ENCODE measurements at places on chromosomes 5 and 9.

DNA sequence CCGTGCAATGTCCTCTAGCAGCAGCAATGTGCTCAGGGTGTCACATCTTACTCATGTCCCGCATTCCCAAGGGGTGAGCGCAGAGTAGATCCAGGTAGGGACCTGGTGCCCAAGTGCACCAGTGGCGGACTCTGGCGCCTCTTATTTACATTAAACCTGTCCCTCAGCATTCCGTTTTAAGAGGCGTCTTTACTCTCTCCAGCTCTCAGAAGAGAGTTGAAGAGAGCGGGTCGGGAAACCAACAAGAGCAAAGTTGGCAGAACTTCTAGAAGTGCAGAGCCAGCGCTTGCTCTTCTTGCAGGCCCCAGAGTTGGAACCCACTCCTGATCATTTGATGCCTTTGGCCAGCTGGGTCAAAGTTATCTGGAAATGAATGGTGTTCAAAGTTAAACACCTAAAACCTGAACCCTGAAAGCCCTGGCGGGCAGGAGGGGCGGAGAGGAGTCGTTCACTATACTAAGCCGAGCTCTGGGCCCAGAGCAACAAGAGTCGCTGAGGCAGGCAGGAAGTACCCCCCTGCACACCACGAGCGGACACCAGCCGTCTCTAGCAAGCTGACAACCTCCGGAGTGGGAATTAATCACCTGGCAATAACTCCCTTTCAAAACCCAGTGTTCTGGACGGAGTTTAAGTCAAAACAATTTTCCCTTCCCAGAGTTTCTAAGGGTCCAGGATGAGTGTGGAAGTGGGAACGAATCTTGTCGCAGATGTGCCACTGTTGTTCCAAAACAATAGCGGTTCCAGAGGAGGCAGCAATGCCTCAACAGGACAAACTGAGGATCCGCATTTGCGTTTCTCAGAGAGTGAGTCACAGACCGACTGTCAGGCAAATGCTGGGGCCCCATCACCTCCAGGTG lies 122.8 kb downstream of the TMEM161B start:
- no peak for DNase-seq

DNA sequence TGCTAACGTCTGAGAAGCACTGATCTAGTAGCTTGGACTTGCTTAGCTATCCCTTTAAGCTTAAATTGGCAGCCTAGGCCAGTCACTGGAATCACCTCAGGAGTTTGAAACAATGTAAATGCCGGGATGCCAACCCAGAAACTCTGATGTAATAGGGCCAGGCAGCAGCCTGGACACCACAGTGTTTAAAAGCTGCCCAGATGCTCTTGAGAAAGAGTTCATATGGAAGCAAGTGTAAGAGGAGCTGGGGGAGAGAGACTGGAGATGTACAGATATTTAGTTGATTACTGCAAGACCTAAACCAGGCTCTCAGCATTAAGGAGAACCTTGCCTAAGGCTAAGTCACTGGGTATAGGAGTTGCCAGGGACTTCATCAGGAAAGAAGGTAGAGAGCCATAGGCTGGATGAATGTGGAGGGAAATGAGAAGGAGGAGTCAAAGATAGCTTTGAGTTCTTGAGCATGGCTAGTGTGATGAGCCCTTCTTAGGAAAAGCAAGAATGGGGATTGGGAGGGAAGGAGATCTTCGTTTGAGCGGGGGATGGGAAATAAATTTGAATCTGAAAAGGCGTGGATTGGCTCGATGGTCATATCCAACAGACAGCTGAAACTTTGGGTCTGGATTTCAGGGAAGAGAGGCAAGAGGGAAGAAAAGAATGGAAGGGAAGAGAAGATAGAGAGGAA lies 392.9 kb upstream of the WWC1 start:
- no peak for DNase-seq

GRCh38 chr5:75668445-75668844 lies 48.8 kb downstream of the POC5 start:
- DNase-seq: no peak

GRCh38 chr5:175805256-175806011 lies 65.9 kb upstream of the CPLX2 start:
- no peak for DNase-seq

GRCh38 chr9:14240537-14240936 lies 73.4 kb downstream of the NFIB start:
- no peak for DNase-seq

- no peak for DNase-seq
Observed at GRCh38 chr5:59709846-59710245, 183.7 kb downstream of the PDE4D start.

DNA sequence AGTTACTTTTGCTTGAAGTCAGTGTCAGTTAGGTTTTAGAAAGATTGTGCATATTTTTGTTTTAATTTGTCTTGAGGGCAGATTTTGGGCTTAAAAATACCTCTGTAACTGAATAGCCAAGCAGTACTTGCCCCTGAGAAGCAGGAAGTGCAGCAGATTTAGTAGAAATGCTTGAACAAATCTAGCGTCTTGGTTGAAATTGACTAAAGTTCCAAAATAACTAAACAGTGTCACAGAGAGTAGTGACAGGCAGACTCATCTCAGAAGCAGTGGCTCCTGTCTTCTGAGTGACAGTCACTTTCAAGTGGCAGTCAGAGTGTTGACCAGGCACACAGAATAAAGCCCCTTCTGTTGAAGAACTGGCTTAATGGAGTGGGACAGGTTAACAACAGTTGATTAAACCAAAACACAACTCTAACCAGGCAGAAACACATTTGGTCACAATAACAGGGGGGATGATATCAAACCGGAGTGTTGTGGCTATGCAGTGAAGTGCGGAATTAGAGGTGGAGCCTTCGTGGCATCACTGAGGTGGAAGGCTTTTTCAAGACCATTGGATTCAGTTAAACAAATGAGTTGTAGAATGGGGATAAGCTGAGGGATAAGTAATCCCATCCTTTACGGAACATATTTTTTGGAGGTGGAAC lies 29.1 kb downstream of the TRIO start:
- no peak for DNase-seq

DNA sequence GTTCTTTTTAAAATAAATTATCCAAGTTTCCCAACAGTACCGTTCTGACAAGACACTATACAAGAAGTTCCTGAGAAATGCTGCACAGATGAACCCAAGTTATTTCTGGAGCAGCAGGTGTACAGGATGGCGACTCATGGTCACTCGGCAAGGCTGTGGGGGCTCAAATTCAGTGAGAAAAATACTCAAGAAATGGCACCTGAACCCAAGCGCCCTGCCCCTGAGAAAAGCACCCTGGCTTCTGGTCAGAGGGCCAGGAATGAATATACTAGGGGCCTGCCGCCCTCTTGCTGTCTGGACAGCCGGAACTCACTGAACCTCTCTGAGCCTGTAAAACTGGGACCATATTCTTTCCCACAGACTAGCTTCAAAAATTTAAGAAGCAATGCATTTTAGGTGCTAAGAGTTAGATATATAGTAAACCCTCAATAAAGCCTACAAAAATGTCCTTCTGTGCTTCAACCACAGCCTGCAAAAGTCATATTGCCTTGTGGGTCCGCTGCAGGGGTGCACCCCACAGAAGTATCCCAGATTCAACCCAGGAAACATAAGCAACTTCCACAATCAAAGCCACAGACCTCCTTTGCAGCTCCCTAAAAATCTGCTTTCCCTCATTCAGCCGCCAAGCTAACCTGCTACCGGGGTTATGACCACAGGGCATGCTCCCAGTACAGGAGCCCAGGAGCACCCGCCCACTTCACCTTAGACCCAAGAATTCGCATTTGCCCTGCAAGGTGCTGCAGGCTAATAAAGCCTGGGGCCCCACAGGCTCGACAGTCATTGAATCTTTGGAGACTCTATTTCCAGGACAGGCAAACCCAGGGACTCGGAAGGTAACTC lies 1.4 kb downstream of the RAPGEF1 start:
- DNase-seq: no peak

- DNase-seq: no peak
Observed at GRCh38 chr5:161138751-161139455, 286.9 kb upstream of the ATP10B start.

GRCh38 chr5:137858223-137858916 lies 9.3 kb upstream of the MYOT start:
- DNase-seq: no peak

DNA sequence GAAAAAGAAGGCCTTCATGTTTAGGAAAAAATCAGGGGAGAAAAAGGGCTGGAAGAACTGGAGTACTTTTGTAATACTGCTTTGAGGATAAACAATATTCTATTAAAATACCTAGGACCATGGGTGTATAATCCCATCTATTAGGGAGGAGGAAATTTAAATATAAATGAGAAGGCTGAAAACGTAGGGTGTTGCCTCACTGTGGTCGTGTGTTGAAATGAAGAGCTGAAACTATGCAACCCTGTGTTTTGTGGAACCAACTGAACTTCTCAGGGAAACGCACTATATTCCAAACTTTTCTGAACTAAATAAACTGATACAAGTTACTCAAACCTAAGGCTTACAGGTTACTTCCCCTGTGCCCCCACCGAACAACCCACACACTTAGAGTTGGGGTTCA lies 4.5 kb upstream of the CNTLN start:
- no peak for DNase-seq

DNA sequence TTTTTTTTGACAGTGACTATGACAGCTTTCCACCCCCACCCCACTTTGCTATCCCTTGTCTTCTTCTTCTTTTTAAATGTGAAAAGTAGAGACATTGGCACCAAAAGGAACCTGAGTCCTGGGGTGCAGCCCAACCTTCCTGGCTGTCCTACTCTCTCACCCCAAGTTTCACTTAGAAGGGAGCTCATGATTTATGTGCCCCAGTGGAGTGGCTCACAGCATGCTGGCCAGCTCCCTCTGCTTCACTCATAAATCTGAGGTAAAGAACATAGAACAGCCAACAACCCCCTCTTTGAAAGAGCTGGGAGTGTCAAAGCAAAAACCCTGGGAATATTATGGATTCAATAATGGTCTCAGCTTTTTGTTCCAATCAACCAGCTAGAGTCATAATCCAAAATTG lies 196.3 kb upstream of the DAPK1 start:
- no peak for DNase-seq

DNA sequence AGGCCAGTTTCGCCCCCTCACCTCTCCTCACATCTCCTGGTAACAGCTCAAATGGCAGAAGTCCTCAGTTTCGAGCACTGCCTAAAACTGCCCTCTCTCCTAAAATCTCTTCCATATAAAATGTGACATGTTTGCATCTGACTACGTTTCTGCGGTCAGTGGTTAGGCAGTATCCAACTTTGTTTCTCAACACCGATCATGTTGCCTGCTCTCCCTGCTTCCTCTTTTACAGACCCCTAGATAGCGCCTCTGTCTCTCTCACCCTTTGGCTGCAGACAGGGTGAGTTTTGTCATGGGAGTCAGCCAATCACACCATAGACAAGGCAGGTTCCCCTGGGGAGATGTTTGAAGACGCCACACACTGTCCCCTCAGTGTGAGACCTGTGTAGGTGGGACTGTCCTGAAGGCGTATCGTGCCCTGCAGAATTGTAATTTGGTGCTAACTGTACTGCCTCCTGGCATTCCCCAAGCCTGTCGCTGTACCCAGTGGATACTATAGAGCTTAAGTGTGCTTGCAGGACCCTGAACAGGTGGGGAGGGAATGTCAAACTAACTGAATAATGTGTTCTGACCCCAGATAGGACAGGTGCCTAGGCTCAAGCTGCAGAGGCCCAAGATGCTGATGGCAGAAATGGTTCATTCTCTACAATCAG lies 1.1 kb downstream of the HEXB start:
- no peak for DNase-seq

DNA sequence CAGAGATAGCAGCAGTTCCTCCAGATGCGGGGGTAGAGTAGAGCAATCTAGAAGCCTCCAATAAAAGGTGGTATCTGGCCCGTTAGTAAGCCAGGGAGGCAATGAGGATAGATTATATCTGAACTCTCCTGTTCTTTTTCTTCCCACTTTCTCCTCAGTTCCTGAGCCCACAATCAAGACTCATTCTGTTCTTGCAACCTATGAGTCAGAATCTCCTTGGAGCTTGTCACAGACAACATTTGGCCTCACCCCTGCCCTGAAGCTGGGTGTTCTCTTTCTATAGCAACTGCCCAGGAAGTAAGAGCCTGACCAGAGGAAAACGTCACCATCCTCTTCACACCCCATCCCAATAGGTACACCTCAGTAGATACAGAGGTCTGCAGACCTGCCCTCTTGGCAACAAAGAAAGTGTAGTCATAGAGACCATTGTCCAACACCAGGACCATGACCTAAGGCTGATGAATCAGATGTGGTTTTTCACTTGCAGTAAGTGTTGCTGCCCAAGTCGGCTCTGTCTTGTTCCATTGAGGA lies 76.3 kb upstream of the PCA3 start:
- no peak for DNase-seq

- no peak for DNase-seq
Observed at GRCh38 chr5:112787261-112787660, 49.6 kb downstream of the APC start.

DNA sequence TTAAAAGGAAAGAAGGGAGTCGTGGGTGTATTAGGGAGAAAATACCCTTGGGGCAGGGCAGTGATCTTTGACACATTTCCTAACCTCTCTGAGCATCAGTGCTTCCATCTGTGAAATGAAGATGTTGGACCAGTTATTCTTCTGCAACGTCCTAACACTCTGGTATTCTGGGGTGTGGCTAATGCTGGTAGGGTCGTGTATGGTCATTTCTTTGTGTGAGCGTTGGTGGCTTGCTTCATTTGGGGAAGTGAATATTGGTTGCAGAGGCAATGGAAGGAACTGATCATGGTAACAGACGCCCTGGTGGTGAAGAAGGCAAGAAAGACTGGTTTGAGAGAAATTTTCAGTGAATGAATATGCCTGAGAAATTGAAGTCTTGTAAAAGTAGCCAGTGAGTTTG lies 67.9 kb upstream of the TTC23L start:
- no peak for DNase-seq

GRCh38 chr9:88722753-88723152 lies 187.8 kb downstream of the NXNL2 start:
- no peak for DNase-seq

GRCh38 chr9:122080986-122081385 lies 12.1 kb downstream of the TTLL11 start:
- DNase-seq: no peak

- no peak for DNase-seq
Observed at GRCh38 chr9:16277471-16277960, 593.0 kb downstream of the BNC2 start.

DNA sequence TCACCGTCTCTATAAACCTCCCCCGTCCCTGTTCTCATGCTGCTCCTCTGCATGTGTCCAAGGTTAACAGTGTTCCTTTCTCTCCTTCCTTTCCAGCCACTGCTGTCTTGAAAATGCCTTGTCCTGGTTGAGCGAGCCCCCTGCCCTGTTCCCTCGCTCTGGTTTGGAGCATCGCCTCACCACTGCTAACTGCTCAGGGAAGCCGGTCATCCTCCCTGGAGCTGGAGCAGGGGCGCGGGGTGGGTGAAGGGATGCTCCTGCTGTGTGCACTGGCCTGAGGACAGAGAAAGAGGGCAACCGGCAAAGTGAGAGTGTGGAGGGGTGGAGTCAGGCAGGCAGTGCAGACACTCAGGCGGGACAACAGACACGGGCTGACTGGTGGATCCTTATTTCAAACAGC lies 19.4 kb downstream of the UBE2QL1 start:
- DNase-seq: no peak

- no peak for DNase-seq
Observed at GRCh38 chr5:136726506-136726905, 361.2 kb upstream of the TRPC7 start.
